ENCODE measurements at places on chromosomes 3 and 15.

DNA sequence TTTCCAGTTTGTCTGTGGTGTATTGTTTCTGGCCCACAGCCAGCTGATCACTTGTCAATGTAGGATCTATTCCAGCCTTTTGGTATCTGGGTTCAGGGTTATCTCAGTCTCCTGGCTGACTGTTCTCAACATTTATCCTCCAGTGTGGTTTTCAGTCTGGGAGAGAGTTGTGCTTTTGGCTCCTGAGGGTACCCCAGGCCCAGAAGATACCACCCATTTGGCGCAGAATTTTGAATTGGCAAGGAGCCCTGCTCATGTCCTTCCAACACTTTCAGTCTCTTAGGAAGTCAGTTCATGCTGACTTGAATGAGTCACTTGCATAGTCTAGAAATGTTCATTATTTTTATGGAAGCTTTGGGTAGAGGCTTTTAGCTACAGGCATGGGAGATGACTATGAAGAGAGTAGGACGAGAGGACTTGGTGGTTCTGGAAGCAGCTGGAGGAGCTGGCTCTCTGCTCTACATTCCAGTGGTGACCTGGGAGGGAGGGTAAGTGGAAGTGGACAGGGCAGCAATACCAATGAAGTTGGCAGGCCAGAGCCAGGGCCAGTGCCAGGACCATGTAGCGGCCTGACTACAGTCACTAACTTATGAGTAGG lies 7.2 kb downstream of the POLR2H start:
- peak; percentile 73 for DNase-seq

DNA sequence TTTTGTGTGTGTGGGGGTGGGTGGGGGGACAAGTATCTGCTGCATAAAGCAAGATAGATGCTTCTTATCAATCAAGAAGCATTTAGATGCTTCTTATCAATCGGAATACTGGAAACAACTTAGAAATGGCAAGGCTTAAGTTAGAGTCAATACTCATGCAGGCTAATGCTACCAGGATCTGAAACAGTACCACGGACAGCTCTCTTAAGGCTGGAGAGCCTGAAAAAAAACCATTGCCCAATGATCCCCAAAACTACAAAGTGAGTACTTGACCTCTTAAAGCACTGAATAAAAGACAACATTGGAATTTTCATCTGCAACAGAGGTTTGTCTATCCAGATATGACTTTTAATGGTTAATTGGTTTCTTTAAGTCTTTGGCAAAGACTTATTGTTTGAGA lies 262.3 kb downstream of the GAP43 start:
- DNase-seq: peak; percentile 17

GRCh38 chr3:12585970-12586369 lies 29.1 kb downstream of the MKRN2 start:
- no peak for DNase-seq

- no peak for DNase-seq
Measured at GRCh38 chr3:105083945-105084344, 282.8 kb upstream of the ALCAM start.

DNA sequence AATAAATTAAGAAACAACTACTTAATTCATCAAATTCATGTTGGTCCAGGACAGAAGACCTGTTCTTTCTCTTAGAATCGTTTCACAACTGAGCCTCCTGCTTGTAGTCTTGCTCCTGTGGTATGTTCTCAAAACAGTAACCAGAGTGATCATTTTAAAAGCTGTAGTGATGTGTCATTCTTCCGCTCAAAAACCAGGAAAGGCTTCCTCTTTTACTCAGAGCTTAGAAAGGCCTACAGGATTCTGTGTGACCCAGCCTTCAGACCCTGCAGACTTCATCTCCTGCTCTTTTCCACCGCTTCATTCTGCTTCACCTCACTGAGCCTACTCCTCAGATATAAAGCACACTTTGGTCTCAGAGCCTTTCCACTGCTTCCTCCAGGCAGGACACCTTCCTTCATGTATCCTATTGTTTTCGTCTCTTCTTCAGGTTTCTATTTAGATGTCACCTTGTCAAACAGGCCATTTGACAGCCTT lies 22.7 kb downstream of the ST6GAL1 start:
- DNase-seq: peak; percentile 69

GRCh38 chr3:170038434-170039110 lies 777 bp downstream of the GPR160 start:
- DNase-seq: no peak

GRCh38 chr3:160801386-160802118 lies 45.5 kb downstream of the PPM1L start:
- DNase-seq: peak; percentile 37

GRCh38 chr15:85607842-85608241 lies 186.9 kb downstream of the KLHL25 start:
- DNase-seq: peak; percentile 90

DNA sequence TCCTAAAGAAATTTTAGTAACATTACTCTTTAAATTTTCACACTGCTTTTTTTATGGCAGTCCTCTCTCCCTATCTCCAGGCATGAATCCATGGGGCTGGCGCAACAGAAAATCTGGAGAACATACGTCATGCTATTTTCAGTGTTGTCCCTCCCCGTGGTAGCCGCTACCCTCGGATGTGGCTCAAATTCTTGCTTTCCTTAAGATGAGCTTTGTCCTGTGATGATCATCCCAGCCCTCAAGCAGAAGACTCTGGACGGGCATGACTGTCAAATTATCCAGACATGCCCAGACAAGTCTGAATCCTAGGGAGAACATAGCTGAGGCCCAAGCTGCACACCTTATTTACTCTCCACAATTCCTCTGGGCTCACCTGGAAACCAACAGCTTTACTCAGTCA lies 49.1 kb downstream of the FMN1 start:
- DNase-seq: no peak

DNA sequence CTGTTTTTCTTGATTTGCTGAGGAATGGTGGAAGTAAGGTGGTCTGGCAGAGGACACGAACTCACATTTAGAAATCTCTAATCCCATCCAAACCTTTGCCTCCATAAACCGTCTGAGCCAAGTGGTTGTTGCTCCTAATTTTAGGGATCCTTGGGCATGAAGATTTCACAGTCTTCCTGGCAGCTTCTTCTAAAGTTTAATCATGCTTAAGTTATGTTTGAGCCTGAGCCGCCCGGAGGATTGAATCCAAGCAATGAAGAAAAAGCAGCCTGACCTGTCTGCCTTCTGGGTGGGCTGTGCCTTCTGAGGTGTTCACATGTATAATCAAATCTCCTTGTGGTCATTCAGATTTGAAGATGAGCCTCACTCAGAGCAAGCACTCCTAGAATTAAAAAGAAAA lies 249.0 kb downstream of the CD47 start:
- no peak for DNase-seq

DNA sequence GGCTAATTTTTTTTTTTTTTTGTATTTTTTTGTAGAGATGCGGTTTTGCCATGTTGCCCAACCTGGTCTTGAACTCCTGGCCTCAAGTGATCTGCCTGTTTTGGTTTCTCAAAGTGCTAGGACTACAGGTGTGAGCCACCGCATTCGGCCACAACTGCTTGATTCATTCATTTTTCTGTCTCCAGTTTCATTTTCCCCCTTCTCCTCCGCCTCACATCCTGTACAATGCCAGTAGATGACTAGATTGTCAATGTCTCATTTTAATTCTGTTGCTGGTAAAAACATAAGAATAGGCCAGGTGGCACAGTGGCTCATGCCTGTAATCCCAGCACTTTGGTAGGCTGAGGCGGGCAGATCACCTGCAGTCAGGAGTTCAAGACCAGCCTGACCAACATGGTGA lies 12.0 kb upstream of the ZNF592 start:
- no peak for DNase-seq

DNA sequence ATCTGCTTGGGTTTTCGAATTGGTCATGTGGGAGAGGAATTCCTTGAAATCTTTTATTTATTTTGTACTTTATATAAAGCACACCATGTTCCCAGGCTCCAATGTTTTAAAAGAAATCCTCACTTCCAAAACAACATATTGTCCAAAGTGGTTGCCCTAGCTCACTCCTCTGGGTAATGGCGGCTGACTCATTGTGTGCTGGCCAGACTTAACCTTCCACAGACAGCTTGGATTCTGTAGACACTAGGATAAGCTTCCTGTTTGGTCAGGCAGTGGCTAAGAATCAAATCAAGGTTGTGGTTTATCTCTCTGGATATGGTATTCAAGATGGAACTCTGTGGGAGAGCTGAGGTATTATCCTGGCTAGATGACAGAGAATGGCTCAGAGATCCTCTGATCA lies 55.8 kb upstream of the FAM98B start:
- DNase-seq: peak; percentile 94

GRCh38 chr3:79885407-79885806 lies 117.6 kb upstream of the ROBO1 start:
- no peak for DNase-seq

- no peak for DNase-seq
Measured at GRCh38 chr3:109115451-109115850, 2.5 kb downstream of the MORC1 start.

DNA sequence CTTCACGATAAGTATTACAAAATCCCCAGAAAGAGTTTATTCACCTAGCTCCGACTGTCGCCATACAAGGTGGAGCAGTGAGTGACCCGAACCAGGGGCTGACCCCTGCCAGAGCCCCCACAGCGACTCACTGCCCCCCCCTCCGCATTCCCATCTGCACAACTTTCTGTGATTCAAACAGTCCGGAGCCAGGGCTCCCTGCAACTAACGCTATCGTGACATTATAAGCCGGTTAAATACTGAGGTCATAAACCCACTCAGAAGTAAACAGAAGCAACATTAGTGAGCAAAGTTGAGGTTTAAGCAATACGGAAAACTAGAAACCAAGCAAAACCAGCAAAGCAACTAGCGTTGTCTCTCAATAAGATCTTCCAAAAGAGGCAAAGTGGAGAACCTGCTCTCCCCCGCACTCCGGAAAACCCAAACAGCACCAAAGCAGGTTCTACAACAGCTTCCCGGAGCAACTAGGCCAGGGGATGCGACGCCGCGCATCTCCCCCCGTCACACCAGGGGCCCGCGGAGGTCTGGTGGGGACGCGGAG lies 642 bp downstream of the SCAP start:
- peak; percentile 26 for DNase-seq

DNA sequence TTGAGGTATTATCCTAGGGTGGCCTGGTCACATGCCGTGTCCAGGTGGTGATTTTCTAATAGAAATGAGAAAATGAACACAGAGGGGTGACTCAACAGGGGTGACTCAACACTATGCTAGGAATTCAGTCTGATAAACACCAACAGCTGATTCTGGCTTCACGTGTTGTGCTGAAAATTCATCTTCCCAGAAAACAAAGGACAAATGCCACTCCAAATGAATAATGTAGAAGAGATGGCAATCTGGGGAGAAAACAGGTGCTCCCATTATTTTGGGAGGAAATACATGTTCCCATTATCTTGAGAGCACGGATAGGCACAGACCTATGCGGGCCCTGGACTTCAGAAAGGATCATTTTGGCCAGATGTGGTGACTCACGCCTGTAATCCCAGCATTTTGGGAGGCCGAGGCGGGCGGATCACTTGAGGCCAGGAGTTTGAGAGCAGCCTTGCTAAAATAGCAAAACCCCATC lies 101.2 kb upstream of the MEX3B start:
- peak; percentile 81 for DNase-seq

DNA sequence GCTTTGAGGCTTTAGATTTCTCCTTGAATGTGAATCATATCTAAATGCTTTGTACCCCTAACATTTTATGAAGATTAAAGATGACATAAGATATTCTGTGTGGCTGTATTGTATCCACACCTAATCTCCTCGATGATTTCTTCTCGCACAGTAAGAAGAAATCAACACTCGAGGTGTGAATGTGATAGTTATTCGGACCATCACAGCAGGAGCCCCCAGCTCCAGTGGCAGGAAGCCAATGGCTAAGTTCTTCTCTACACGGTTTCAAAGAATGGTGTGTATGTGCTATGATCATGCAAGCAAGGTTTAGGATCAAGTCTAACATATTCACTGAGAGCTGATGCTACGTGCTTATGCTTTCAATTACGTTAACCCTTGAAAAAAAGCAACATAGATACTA lies 271.0 kb downstream of the SUCLG2 start:
- no peak for DNase-seq

GRCh38 chr3:170205302-170205701 lies 16.9 kb upstream of the PRKCI start:
- no peak for DNase-seq

GRCh38 chr15:81225161-81225671 lies 28.5 kb downstream of the IL16 start:
- DNase-seq: no peak

GRCh38 chr3:62923066-62923465 lies 47.9 kb upstream of the CADPS start:
- DNase-seq: no peak

DNA sequence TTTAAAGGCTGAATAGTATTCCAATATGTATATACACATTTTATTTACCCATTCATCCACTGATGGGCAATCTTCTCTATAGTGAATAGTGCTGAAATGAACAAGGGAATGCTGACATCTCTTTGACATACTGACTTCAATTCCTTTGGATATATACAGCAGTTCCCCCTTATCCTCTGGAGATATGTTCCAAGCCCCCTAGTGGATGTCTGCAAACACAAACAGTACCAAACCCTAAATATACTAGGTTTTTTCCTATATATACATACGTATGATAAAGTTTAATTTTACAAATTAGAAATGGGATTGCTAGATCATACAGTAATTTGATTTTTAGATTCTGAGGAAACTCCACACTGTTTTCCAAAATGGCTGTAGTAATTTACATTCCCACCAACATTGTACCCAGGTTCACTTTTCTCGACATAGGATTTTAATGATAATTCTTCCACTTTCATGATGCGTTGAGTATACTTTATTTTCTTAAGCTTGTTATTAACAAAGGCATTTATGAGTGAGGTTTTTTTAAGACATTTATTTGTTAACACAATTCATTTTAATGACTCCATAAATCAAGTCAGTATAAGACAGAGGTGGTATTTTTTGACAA lies 38.2 kb downstream of the VPS13C start:
- peak; percentile 16 for DNase-seq

- no peak for DNase-seq
Measured at GRCh38 chr15:76974456-76975036, 20.4 kb upstream of the PSTPIP1 start.

GRCh38 chr15:52876991-52877663 lies 87.0 kb upstream of the ONECUT1 start:
- no peak for DNase-seq

GRCh38 chr15:48695827-48696573 lies 50.5 kb upstream of the FBN1 start:
- no peak for DNase-seq

- peak; percentile 92 for DNase-seq
Measured at GRCh38 chr3:152331018-152331541, 62.4 kb downstream of the MBNL1 start.
